ENCODE measurements at places on chromosomes 4 and X.

DNA sequence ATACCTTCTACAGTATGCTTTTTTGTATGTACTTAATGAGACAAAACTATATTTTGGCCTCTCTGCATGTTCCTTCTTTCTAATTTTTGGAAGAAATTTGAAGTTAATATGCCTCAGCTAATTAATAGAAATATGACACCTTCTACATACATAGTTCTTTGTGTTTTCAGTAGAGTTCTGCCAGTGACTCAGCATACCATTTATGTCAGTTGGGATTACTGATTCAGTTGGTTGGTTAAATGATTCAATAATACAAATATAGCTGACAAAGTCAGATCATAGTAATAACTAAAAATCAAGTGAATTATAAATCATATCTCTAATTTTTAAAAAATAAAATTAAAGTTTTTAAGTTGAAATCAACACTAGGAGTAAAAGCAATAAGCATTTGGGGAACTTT is 16.8 kb downstream of the BTC start:
- DNase-seq = no peak

DNA sequence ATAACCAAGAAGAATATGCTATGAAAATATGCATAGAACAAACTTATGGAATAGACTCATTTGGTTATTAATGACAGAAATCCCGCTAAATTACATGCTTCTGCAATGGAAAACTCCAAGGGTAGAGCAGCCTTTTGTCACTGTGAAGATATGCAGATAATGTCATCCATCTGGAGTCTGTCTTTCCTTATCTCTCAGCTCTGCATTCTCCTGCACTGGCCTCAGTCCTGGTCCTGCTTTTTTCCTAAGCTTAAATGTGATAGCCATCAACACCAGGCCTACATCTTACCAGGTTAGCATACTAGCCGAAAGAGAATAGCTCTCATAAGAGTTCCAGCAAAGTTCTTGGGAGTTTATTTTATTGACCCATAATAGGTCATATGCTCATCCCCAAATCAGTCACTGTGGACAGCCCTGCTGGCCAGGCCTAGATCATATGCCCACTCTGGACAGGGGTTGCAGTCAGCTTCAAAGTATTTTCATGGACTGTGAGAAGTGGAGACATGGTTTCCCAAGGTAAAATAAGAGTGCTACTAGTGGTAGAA is 86.5 kb upstream of the LEF1 start:
- DNase-seq = no peak

- DNase-seq = no peak
These were observed 36.3 kb downstream of the MGARP start for GRCh38 chr4:139243448-139244365.

DNA sequence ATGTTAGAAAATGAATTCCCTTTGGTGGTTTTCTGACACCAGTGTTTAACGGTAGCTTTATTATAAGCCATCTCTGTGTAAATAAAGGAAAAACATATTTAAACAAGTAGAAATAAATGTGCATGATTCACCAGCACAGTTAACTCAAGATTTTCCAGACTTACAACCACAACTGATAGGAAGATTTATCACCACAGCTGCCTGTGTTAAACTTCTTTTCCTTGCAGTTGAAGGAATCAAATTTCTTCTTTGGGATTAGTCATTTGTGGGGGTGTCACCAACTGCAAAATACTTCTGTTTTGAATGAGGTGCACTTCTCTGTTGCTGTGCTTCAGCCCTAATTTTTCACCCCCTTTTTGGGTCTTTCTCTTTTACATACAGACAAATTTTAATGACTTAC is 128.1 kb upstream of the STK26 start:
- no peak for DNase-seq

DNA sequence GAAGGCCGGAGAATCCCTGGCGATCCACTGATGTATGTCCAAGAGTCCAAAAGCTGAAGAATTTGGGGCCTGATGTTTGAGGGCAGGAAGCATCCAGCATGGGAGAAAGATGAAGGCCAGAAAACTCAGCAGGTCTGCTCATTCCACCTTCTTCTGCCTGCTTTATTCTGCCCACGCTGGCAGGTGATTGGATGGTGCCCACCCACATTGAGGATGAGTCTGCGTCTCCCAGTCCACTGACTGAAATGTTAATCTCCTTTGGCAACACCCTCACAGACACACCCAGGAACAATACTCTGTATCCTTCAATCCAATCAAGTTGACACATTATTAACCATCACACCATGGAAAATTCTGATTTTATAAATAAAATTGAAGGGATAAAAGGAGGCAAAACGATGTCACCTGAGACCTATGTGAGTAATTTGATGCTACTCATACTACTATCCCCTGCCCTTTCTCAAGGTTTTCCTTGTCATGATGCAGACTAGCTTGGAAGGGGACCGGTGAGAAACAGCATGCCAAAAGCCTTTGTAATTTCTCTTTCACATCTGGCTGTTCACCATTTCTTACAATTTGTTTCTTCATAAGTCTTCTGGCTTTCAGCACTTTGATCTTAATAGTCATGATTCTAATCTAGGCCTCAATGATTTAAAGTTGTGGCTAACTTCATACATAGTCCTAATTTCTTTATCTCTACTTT is 9.7 kb upstream of the PYURF start:
- DNase-seq = no peak

DNA sequence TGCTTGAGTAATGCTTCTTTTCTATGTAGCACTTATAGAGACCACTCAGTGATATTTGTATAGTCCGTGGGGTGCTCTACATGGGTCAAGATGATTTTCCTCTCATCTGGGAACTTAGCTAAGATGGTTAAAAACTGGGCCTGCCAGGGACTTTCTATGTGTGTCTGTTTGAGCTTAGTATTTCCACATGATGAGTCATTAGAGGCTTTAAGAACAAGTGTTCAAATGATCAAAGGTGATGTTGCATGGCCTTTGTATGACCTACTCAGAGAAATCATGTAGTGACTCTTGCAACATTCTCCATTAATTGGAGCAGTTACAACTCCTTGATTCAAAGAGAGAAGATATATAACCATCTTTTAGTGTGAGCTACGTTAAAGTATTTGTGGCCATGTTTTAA is 1480.5 kb upstream of the IGFBP7 start:
- DNase-seq = no peak

DNA sequence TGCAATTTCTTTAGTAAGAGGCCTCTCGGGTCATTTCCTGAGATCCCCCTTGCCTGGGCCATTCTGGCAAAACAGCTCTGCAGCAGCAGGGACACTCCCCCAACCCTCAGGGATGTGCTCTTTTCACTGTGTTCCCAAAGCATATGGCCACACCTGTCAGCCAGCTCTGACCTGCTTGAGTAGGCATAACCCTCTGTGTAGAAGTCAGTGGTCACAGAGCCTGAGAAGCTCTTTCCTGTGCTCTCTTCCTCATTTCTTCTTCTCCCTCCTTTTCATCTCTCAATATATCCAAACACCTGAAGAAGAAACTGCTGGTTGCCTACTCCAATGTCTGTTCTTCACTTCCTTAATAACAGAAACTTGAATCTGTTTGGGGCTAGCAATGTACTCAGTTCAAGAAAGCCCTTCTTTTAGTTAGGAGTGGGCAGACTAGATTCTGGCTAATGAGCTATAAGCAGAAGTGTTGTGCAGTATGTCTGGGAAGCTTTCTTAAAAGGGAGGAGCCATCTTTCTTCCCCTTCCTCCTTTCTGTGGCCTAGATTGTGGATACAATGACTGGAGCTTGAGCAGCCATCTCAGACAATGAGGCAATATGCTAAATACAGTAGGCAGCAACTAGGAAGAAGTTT is 73.3 kb downstream of the PRPS1 start:
- DNase-seq = no peak

DNA sequence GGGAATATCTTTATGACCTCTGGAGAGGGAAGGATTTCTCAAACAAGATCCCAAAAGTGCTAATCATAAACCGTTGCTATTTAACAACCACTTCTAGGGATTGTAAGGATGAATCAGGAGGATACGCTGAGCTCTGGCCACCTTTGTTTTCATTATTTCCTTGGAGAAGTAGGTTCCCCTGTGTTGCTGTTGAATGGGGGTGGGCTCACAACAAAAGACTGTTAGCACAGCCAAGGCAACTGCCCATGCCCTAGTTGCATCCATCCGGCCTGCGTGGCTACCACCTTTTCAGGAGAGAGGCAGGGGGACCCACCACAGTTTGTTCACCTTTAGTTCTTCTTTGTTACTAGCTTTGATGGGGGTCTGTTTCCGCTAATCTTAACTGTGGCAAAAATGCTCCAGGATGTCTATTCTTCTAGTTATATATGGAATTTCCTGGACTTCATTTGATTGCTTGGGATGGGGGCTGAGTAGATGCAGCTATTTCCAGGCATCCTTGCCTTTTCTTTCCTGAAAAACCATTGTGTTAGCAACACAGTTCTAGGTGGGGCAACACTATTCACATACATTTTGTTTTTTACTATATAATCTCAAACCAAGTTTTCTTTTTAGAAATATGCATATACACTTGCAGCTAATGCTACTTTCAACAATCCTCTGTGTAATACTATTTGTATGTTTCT is 95.4 kb downstream of the KDR start:
- no peak for DNase-seq

GRCh38 chrX:63751481-63751880 is 33.5 kb downstream of the ARHGEF9 start:
- no peak for DNase-seq

DNA sequence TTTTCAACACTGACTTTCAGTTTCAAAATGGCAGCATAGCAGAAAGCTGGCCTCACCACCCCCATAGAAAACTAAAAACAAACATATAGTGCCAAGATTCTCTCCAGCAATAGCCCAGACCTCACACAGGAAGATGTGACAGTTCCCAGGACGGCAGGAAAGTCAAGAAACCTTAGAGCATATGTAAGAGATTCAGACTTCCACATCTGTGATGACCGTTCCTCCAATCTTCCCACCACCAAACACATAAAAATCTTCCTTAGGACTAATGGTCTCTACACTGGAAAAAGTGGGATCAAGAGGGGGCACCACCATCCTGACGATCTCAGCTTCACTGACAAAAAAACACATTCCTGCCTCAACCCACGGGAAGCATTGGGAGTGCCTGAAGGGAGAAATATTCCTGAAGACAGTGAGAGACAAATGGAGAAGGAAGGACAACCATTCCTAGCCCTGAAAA is 134.1 kb upstream of the CPXCR1 start:
- no peak for DNase-seq

DNA sequence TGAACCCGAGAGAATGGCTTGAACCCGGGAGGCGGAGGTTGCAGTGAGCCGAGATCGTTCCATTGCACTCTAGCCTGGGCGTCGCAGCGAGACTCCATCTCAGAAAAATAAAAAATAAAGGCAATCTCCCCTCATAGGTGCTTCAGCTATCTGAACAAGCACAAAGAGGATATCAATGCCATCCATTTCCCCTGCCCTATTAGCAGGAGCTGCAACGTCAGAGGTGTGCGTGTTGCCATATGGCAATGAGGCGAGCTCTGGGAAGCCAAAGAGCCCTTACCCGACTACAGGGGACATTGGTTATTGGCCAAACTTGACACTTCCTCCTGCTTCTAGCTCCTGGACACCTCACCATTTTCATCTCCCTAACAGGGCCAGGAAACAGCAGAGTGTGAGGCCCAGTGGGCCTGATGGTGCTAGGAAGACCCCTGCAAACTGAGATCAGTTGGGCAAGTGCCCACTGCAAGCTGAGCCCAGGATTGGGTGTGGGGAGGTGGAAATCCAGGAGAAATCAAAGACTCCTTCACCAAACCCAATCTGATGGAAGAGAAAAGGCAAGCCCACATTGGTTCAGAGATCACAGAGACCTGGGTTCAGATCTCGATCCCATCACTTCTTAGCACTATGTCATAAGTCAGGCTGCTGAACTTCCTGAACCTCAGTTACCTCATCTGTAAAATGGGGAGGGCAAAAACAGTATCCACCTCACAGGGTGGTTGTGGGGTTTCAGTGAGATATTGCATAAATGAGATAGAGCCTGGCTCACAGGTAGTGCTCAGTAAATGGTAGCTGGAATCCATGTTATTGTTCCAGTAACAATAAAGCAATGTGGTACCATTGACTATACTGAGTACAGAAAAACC is 21.2 kb downstream of the SLC25A5 start:
- DNase-seq = no peak

DNA sequence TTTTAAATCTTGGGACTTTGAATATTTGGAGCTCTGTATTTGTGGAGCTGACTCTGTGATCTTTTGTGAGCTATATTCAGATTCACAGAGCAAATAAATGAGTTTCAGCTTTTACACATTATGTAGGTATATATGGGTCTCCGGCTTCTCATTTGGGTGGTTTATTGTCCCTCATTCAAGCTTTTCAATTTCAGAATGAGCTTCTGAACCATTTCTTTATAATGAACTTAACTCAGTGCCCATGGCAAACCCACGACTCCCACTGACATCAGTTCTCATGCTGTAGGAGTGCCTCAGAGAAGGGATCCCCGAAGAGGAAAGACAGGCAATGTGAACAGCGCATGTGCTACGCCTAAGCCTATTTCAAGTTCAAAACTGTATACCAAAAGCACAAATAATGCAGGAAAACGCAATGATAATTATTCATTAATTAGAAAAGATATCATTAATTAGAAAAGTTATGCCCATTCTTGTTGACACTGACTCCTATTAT is 156.6 kb downstream of the DCTD start:
- no peak for DNase-seq

GRCh38 chr4:158020176-158020575 is 152.6 kb downstream of the GASK1B start:
- DNase-seq = no peak

- DNase-seq = no peak
These were observed 14.9 kb upstream of the PORCN start for GRCh38 chrX:48493890-48494364.

- DNase-seq = no peak
These were observed 203.9 kb downstream of the EVC2 start for GRCh38 chr4:5504486-5504885.

DNA sequence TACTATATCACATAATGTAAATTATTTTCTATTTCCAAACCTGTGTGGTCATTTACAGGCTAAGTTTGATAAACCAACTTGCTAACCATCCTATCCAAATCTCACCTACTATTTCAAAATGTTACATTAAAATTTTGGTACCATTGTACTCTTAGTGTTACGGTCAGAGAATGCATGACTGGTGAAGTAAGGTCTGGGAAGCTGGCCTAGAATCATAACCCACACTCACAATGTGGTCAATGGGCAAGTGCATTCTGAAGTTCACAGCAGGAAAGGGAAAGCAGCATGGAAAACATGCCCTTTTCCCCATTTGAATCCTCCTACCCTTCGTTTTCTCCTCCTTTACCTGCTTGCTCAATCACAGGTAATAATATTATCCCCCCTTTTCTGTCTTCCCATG is 54.4 kb downstream of the PPP3CA start:
- DNase-seq = no peak

- DNase-seq = no peak
These were observed 3.1 kb downstream of the ZNF827 start for GRCh38 chr4:145935253-145936141.

GRCh38 chr4:112896609-112897190 is 152.8 kb upstream of the ANK2 start:
- no peak for DNase-seq

GRCh38 chrX:38991656-38992440 is 190.6 kb downstream of the MID1IP1 start:
- no peak for DNase-seq

GRCh38 chr4:173805884-173806283 is 275.9 kb upstream of the HAND2 start:
- DNase-seq = no peak
